Testis (tissue), 5 donors: ENCODE measurements at places on chromosomes 5 and 9. TPM values are rescaled to one million over a fixed set of nuclear protein-coding genes. Genes with fewer than 3 reads are reported as not detected.

The ZNF366 gene
- total RNA-seq: 2.2 TPM

The PCSK5 gene
- total RNA-seq: 50.6 TPM

The FOXD4L6 gene
- not detected for total RNA-seq

The GABRA1 gene
- total RNA-seq: not detected

The BHMT gene
- not detected for total RNA-seq

The SLC6A3 gene
- total RNA-seq: 1.5 TPM

The PCDHA9 gene
- total RNA-seq: 2.3 TPM

The THBS4 gene
- 14.1 TPM for total RNA-seq

The FAM240B gene
- not detected for total RNA-seq

DNA sequence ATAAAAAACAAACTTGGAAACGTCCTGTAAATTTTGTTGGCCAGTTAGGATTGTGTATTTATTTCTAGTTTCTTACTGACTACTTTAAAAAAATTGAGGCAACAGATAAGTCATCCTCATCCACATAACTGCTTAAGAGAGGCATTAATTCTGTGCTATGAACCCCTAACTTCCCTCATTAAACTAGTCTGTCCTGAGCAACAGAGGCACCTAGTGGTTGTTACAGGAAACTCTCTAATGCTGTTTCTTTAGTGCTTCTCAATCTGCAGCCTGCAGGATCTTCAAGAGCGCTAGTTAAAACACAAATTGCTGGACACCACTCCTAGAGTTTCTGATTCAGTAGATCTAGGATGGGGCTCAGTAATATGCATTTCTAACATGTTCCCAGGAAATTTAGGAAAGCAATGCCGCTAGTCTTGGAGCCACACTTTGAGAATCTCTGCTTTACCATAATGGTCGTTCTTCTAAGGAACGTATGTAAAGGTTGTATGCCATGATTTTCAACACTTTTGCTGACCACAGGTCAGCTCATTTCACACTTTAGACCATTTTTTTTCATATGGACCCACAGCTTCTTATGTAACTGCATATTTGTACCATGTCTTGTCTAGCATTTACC, 410.1 kb upstream of the SMARCA2 start:
- H3K36me3 ChIP-seq: no peaks in the 10 kb centered on the region
- no peak overlapping the region for H3K4me3 ChIP-seq

- no peak overlapping the region for H3K4me3 ChIP-seq
- no peak overlapping the region for H3K27ac ChIP-seq
- peaks cover 7% of the 10 kb centered on the region for H3K4me1 ChIP-seq
- no peaks in the 10 kb centered on the region for H3K36me3 ChIP-seq
- H3K27me3 ChIP-seq: no peaks in the 10 kb centered on the region
Observed at GRCh38 chr5:14659821-14660607, 4.5 kb upstream of the OTULIN start.

GRCh38 chr5:121741156-121741555, 110.5 kb upstream of the FTMT start:
- no peak overlapping the region for H3K4me3 ChIP-seq
- no peaks in the 10 kb centered on the region for H3K4me1 ChIP-seq
- no peaks in the 10 kb centered on the region for H3K27me3 ChIP-seq
- H3K36me3 ChIP-seq: no peaks in the 10 kb centered on the region

- no peak for DNase-seq
- H3K4me1 ChIP-seq: peaks cover 9% of the 10 kb centered on the region
- no peak overlapping the region for H3K4me3 ChIP-seq
- no peaks in the 10 kb centered on the region for H3K27me3 ChIP-seq
Observed at GRCh38 chr9:6418764-6419163, 5.8 kb downstream of the UHRF2 start.

DNA sequence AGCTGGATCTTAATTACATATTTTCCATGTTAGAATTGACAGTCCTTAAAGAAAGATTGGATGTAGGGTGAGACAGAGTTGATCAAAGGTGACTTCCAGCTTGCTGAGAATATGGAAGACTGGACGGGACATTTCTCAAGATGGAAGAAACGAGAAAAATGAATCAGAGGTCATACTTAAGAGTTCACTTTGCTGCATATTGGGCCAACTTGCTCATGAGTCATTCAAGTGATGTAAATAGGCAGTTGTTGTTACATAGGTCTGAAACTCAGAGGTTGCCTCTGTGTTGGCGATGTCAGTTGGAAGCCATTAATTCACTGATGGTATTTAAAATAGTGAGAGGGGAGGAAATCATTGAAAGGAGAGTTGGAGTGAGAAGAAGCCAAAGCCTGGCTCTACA, 132.8 kb downstream of the CD180 start:
- no peaks in the 10 kb centered on the region for H3K36me3 ChIP-seq
- no peak overlapping the region for H3K4me3 ChIP-seq
- H3K27ac ChIP-seq: no peak overlapping the region
- no peak for DNase-seq

DNA sequence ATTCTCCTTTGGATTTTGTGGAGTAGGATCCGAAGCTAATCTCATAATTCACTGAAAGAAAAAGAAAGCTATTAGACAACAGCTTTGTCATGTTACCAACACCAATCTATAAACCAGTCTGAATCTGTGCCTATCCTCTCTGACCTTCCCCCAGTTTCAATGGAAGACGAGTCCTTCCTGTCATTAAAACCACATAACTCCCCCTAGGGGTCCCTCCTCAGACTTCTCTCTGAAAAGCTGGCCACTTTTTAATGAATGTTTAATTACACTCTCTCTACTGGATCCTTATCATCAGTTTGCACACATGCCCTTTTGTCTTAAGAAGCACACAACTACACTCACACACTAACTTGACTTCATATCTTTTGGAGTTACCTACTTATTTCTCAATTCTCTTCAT, 98.0 kb upstream of the TSLP start:
- no peaks in the 10 kb centered on the region for H3K36me3 ChIP-seq
- no peak overlapping the region for H3K4me3 ChIP-seq
- no peaks in the 10 kb centered on the region for H3K4me1 ChIP-seq
- DNase-seq: no peak
- H3K27ac ChIP-seq: no peak overlapping the region

DNA sequence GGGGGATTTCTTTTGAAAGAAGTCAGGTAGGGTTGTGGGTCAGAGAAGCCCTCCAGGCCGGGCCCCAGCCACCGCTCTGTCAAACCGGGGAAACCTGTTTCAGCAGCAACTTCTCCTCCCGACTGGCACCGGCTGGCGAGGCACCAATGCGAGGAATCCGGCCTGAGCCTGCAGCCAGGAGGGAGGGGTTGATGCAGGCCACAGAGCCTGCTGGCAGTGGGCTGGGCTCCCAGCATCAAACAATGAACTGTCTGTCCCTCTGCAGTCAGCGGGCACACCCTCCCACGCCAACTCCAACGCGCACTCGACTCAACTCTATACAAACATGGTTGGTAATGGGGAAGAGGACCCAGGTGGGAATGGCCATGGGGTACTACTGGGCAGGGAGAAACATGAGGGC, 12.1 kb downstream of the PCDH1 start:
- peak; percentile 94 for DNase-seq
- peaks cover 13% of the 10 kb centered on the region for H3K4me1 ChIP-seq
- peak overlapping the region; percentile 50 for H3K27ac ChIP-seq

DNA sequence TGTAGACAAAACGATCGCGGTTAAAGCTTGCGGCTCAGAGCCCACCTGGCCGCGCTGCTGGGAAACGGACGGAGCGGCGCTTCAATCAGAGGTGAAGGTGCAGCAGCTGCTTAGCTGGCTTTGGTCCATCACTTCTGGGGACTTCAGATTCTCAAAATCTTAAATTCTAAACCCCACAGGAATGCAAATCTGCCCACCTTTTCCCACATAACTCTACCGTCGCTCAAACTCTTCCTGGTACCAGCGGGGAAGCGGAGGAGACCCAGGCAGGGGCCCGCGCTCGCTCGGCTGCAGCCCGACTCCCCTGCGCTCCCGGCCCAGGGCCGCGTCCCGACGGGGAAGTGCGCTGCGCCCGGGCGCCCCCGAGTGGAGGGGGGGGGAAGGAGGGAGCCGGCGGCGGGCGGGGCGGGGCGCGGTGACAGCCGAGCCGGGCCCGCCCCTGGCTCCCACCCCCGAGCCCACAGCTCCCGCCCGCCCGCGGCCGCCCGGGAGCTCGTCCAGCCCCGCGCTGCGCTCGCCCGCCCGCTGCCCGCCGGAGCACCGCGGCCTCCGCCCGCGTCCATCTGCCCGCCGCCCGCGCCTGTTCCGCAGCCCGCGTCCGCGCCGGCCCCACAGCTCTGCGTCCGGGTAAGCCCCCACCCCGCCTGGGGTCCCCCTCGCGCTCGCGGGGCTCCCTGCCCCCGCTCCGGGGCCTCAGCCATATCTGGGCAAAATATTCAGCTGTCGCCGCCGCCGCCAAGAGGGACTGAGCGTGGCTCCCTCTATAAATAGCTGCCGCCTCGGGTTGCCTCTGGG, at the start of gene TMOD1:
TSS of gene TMOD1 (plus strand) at position 490 of the 795 bp plus-strand sequence. CDS start 22,523 bp downstream, outside the sequence.
- peak within 1 kb of the TSS; percentile 66 for H3K27ac ChIP-seq
- DNase-seq: peak; percentile 56
- H3K27me3 ChIP-seq: no peaks in the 10 kb centered on the region
- H3K4me1 ChIP-seq: peaks cover 9% of the 10 kb centered on the region

DNA sequence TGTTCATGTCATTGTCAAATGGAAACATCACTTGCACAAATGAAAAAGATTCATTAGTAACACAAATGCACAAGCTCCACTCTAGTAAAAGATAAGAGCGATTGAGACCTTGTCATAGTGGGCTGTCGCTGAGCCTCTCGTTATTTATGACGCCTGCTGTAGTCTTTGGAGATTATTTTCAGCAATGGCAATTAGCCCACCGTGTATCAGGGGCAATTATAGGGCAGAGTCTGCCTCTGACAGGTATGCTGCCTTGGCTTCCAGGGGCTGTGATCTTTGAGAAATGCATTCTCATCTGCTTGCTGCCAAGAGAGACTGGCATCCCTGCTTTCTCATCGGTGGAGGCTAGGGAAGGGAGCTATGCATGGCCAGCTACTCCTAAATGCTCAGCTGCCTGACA, 426.8 kb upstream of the CLINT1 start:
- no peak overlapping the region for H3K27ac ChIP-seq
- H3K27me3 ChIP-seq: no peaks in the 10 kb centered on the region
- no peak overlapping the region for H3K4me3 ChIP-seq
- H3K4me1 ChIP-seq: no peaks in the 10 kb centered on the region

DNA sequence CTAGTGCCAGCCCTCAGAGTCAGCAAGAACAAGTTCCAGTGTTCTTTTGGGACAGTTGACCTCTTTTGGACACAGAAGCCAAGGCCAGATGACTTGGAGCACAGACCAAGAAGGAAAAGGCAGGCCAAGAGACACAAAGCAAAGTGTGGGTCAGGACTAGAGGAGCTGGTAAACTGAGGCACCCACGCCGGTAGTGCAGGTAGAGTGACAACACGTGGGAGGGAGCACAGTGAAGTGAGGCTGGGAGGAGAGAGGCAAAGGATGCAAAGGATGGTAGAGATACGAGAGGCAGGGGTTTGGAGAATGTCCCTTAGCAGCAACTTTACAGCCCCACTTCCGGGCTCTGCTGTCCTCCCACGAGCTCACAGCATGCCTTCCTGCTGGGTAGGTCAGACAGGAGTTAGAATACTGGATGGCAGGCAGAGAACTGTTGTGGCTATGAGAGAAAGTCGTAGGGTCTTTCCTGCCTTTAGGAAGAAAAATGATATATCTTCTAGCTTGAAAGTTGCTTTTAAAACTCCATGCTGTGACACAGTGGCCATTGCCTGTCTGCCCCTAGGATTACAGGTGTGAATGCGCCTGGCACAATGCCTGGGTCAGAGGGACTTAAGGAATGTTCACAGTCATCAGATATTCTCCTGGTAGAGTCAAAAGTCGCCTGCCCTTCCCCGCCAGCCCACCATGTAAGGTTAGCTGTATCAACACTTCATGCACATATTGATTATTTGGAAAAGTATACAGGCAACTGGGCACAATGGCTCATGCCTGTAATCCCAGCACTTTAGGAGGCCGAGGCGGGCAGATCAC, 97.9 kb downstream of the PDE8B start:
- no peaks in the 10 kb centered on the region for H3K27me3 ChIP-seq
- no peak overlapping the region for H3K4me3 ChIP-seq
- DNase-seq: no peak
- H3K36me3 ChIP-seq: no peaks in the 10 kb centered on the region
- no peak overlapping the region for H3K27ac ChIP-seq

DNA sequence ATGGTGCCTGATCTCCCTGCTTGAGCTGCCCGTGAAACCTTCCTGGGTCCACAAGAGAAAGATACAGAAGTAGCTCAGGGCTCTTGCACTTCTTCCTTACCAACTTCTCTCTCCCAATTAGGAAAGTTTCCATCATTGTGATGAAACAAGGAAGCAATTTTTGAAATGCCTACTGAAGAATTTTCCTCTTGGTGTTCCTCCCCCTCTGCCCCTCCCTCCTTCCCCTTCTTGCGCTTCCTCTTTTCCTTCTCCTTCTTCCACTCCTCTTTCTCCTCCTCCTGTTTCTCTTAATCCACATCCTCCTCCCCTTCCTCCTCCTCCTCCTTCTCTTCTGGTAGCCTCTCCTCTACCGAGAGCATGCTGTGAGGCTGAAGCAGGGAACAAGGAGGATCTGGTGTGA, 36.3 kb upstream of the OTULINL start:
- no peak overlapping the region for H3K4me3 ChIP-seq
- DNase-seq: no peak
- H3K4me1 ChIP-seq: no peaks in the 10 kb centered on the region
- H3K36me3 ChIP-seq: no peaks in the 10 kb centered on the region
- H3K27me3 ChIP-seq: no peaks in the 10 kb centered on the region
- H3K27ac ChIP-seq: no peak overlapping the region

GRCh38 chr5:43837091-43837490, 234.1 kb downstream of the NNT start:
- H3K27ac ChIP-seq: no peak overlapping the region
- H3K27me3 ChIP-seq: no peaks in the 10 kb centered on the region
- H3K4me1 ChIP-seq: no peaks in the 10 kb centered on the region
- H3K4me3 ChIP-seq: no peak overlapping the region
- no peaks in the 10 kb centered on the region for H3K36me3 ChIP-seq
- DNase-seq: no peak

- H3K4me1 ChIP-seq: no peaks in the 10 kb centered on the region
- peak; percentile 89 for DNase-seq
- H3K27ac ChIP-seq: no peak overlapping the region
- H3K4me3 ChIP-seq: no peak overlapping the region
- H3K27me3 ChIP-seq: no peaks in the 10 kb centered on the region
- H3K36me3 ChIP-seq: no peaks in the 10 kb centered on the region
Observed at GRCh38 chr5:168987543-168988300, 313.2 kb downstream of the SLIT3 start.

GRCh38 chr5:164076556-164076955, 571.1 kb downstream of the MAT2B start:
- H3K4me3 ChIP-seq: no peak overlapping the region
- no peaks in the 10 kb centered on the region for H3K27me3 ChIP-seq

- peaks cover 8% of the 10 kb centered on the region for H3K4me1 ChIP-seq
- H3K27me3 ChIP-seq: no peaks in the 10 kb centered on the region
- no peak overlapping the region for H3K4me3 ChIP-seq
- H3K36me3 ChIP-seq: no peaks in the 10 kb centered on the region
Observed at GRCh38 chr5:56350597-56351170, 117.6 kb upstream of the ANKRD55 start.
